Activated T-helper 9 cell treated with anti-CD3 and anti-CD28 coated beads, Interleukin-2, amount 50 U/mL, for 16 hours (primary cell): ENCODE measurements at places on chromosomes 3 and 15.

- DNase-seq = no peak
These were observed 7.8 kb upstream of the CAMP start for GRCh38 chr3:48215466-48215865.

- DNase-seq = no peak
These were observed 88.8 kb downstream of the DLG1 start for GRCh38 chr3:197209366-197210260.

GRCh38 chr3:126704494-126705214 is 614 bp downstream of the CHCHD6 start:
- DNase-seq = no peak

DNA sequence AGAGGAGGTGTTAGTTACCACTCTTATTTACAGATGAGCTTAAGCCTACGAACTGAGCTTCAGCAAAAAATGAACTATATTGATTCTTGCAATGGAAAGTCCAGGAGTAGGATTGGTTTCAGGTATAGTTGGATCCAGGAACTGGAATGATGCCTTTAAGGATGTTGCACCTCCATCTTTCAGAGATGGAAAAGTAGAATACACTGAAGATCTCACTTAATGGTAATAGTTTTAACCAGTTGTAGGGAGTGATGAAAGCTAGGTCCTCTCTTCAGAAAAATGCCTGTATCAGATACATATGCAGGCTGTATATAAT is 2.5 kb downstream of the SLC28A1 start:
- DNase-seq = no peak

- no peak for DNase-seq
These were observed 202.5 kb upstream of the UBE3A start for GRCh38 chr15:25641361-25641760.

DNA sequence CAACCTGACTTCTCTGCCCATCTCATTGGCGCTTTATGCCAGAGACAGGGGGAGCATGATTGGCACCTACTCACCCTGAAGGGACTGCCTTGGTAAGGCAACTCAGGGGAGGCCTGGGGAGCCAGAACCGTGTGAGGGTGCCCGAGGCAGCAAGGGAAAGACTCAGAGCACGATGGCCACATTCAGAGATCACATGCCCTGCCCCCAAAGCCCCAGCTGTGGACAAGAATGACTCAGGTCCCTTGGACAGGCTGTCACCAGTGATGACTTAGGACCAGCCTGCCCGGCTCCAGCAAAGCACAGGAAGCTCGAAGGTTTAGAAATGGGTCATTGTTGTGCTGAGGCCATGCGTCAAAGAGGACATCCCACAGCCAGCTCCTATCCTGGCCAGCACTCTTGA is 49.1 kb upstream of the LIMD1 start:
- no peak for DNase-seq

DNA sequence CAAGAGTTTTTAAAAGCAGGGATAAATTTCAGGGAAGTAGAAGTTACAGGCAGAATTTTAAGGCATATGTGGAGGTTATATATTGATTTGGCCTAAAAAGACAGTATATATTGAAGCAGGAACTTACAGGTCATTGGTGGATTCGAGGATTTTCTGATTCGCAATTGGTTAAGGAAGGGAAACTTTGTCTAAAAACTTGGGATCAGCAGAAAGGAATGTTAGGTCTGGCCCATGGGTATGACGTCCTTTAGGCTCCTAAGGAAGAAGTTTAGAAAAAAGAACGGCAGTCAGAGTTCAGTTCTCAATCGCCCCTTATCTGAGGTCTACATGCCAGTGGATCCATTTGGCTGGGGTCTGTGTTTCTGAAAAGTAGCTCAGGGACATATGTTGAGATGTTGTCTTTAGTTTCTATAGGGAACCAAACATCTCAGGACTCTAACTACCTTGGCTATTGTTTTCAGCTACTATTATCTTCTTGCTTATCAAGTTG is 33.2 kb upstream of the ACP3 start:
- no peak for DNase-seq

DNA sequence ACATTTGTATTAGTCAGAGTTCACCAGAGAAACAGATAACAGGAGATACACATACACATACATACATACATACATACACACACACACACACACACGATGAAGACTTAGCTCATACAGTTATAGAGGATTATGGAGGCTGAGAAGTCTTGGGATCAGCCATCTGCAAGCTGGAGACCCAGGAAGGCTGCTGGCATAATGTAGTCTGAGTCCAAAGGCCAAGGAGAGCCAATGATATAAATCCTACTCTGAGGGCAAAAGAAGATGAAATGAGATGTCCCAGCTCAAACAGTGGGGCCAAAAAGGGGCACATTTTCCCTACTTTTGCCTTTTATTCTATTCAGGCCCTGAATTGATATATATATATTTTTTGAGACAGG is 6.4 kb upstream of the TTC14 start:
- no peak for DNase-seq

DNA sequence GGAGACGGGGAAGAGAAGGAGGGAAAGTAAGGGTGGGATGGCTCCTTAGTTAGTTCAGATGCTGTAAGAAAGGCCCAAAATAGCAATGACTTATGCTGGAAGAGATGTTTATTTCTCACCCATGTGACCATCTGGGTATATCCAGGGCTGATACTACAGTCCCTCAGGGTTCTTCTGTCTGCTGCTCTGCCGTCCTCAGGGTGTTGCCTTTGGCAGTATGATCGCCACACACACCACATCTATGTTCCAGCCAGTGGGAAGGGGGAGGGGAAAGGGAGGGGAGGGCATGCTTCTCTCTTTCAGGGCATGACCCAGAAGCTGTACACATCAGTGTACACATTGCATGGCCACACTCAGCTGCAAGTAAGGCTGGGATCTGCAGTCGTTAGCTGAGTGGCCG is 10.2 kb downstream of the CD276 start:
- no peak for DNase-seq

DNA sequence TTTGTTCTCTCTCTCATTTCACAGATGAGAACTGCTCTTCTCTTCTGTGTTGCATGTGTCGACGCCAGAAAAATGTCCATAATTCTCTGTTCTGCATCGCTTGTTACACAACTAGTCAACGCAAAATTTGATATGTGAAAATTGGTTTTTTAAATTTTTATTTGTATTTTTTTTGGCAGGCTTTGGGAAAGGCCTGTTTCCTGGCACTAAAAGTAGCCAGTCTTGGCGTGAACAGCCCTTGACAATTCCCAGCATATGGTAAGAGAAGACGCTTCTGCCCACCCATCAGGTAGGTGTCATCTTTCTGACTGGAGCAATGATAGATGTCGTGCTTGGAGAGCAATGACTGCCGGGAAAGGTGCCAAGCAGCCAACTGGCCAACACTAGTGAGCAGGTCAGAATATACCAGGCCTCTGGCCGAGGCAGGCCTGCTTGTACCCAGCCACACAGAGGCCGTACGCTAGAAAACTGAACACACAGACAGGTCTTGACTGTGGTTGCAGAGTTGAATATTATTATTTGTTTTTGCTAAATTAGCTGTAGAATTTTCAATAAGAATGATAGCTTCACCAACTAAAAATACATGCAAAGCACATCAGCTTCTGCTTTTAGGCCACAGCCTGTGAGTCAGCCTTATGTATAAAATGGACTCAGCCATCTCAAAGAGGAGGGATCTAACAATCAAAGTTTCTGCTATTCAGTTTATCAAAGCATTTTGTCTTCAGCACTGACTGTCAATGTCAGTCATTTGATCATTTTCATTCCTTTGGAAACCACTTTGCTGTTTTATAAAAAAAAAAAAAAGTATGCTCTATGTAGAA is 837.5 kb downstream of the MCTP2 start:
- DNase-seq = no peak

DNA sequence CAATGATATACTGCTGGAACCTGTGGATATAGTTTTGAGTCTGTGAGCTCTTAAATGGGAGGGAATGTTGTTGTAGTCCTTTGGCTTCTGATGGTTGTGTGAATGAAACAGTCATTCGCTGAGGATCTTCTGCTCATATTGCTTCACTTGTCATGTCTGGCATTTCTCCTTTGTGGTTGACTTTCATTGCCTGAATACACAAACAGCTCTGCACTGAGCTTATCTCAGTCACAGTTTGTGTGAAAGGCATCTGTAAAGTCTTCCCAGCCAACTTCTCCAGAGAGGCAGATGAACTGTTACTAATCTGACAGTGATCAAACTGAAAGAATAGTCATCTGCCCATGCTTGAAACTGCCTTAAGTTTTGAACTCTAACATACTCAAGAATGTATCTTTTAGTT is 59.8 kb downstream of the TMED3 start:
- DNase-seq = no peak

GRCh38 chr3:182382112-182382857 is 411.0 kb upstream of the ATP11B start:
- no peak for DNase-seq

- no peak for DNase-seq
These were observed 50.2 kb downstream of the ADAMTS7 start for GRCh38 chr15:78761020-78761419.

- no peak for DNase-seq
These were observed 35.3 kb downstream of the CHRD start for GRCh38 chr3:184415203-184415490.

- DNase-seq = no peak
These were observed 22.9 kb upstream of the HHATL start for GRCh38 chr3:42725454-42725853.

- no peak for DNase-seq
These were observed 81.5 kb upstream of the SLC2A2 start for GRCh38 chr3:171108066-171108465.

DNA sequence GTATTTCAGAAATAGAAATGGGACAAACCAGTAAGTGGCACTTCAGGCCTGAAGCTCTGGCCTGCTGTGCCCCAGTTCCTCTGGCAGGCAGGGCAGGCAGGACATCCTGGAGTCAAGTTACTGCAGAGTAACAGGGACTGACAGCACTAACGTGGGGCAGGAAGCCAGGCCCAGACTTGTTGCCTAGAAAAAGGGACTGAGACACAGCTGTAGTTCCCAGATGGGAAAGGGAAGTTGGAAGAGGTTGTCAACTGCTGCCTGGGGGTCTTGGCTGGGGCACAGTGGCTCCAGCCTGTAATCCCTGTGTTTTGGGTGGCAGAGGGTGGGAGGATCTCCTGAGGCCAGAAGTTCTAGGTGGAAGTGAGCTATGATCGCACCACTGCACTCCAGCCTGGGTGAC is 171.9 kb downstream of the FMN1 start:
- DNase-seq = no peak

DNA sequence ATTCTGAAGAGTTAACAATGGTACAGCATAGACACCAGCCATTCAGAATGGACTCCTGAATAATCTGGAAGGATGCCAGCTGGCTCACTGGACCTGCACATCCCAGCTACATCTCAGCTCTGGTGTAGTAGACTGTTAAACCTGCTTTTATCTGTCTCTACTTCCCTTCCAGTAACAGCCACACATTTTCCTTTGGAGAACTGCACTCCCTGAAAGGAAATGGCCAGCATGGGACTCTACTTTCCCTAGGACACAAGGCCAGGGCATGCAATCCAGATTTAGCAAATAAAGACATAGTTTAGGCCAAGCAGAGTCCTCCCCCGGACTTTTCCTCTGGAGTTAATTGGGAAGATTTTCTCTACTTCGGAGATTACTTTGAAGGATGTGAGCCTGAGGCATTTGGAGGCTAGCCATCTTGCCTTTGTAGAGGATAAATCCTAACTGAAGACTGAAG is 82.7 kb upstream of the TCF12 start:
- DNase-seq = no peak

- DNase-seq = no peak
These were observed 11.7 kb downstream of the DLG1 start for GRCh38 chr3:197286678-197287077.

DNA sequence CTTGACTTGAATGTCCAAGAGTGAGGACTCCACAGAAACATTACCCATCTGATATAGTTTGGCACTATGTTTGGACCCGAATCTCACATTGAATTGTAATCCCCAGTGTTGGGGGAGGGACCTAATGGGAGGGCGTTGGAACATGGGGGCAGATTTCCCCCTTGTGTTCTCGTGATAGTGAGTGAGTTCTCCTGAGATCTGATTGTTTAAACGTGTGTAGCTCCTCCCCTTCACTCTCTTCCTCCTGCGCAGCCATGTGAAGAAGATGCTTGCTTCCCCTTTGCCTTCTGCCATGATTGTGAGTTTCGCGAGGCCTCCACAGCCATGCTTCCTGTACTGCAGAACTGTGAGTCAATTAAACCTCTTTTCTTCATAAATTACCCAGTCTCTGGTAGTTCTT is 273.9 kb upstream of the TBC1D5 start:
- DNase-seq = no peak

DNA sequence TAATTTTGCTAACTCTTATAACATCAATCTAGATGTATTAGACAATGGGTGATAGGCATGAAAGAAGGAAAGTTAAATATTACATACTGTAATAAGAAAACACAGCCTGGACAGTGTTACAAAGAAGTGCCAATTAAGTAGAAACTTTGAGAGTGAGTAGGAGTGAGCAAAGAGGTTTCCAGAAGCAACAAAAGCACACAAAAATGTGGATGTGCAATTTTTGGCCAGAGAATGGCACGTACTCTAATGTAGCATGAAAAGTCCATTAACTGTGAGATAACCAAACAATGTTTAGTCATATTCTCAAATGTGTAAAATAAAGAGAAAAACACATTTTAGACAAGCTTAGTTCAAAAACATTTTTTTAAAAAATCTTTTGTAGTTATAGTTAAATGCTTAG is 567.3 kb downstream of the ROBO1 start:
- no peak for DNase-seq

- no peak for DNase-seq
These were observed 34.1 kb upstream of the TM4SF1 start for GRCh38 chr3:149411583-149411982.

GRCh38 chr3:166013073-166013679 is 176.0 kb upstream of the BCHE start:
- DNase-seq = no peak

DNA sequence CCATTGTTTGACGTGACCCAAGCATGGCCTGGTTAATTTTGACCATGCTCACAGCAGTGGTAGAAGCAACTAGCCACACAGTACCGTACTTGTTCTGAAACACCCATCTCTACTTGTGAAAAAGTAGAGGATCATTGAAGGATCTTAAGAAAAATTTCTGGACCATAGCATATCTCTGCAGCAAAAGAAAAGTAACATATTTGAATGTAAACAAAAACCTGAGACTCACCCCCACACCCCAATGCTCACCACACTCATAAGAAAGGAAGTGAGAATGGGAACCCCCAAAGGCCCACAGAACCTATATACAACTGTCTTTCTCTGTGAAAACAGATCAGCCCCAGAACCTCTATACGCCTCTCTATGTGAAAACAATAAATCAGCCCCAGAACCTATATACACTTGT is 33.8 kb upstream of the TFRC start:
- no peak for DNase-seq

DNA sequence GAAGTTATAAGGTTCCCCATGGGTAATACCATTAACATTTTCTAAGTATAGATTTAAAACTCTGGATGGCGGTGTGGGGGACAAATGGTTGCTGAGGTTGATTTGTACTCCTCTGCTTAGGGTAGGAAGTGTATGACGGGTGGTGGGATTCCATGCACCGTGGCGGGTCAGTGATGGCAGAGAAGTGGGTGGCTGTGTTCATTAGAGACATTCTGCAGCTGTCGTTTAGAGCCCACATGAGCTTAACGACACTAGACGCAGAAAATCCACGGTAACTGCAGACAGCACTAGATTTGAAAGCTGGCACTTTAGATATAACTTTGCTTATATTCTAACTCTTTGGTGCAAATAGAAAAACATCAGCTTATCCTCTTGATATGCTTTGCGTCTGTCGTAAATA is 37.5 kb downstream of the SGO1 start:
- no peak for DNase-seq

GRCh38 chr3:130841357-130841756 is 52.5 kb upstream of the ATP2C1 start:
- DNase-seq = no peak

- DNase-seq = no peak
These were observed 61.3 kb downstream of the BDH1 start for GRCh38 chr3:197494366-197495058.

GRCh38 chr15:52423852-52424251 is 104.8 kb downstream of the MYO5A start:
- no peak for DNase-seq
